ENCODE measurements at places on chromosomes 11 and 22.
A peak's percentile ranks its signal among the peaks of the same experiment; 100 is the strongest.

DNA sequence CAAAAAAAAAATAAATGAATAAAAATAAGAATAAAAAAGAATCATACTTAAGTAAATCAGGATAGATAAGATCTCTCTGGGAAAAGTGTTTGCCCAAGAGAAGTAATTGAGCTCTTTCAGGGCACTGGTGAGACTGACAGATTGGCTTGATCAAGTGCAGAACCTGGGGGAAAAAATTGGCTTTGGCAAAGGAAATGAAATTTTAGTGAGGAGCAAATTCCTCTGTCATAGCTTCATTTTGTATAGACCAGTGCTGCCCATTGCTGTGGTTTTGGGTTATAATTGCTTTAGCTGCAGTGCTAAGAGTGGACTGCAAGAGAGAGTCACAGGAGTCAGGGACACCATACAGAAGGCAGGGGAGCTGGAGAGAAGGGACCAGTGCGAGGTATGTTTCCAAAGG is 35.7 kb downstream of the SFI1 start:
- no peak for DNase-seq

- DNase-seq, result peak; percentile 41
Observed at GRCh38 chr11:128619540-128620308, 32.4 kb upstream of the ETS1 start.

GRCh38 chr11:45017329-45017728 is 66.6 kb upstream of the TP53I11 start:
- DNase-seq, result no peak

DNA sequence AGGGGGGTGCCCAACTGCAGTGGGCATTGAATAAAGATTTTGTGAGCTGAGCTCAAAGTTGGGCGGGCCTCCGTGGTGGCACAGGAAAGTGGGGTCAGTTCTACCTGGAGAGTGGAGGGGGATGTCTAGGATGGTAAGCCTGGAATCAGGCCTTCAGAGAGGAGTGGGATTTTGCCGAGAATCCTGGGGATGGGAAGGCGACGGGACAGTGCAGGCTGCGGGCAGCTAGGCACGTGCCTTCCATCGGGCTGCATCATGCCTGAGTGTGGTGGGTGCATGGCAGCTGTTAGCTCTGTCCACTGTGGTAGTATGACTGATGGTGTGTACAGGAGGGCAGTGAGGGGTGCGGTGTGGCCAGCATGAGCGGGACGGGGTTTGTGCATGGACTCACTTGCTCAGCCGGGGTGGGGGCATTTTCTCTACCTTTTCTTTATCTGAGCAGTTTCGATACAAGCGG is 3.6 kb downstream of the SHANK3 start:
- no peak for DNase-seq

GRCh38 chr22:46996595-46997310 is 234.3 kb downstream of the TBC1D22A start:
- no peak for DNase-seq

DNA sequence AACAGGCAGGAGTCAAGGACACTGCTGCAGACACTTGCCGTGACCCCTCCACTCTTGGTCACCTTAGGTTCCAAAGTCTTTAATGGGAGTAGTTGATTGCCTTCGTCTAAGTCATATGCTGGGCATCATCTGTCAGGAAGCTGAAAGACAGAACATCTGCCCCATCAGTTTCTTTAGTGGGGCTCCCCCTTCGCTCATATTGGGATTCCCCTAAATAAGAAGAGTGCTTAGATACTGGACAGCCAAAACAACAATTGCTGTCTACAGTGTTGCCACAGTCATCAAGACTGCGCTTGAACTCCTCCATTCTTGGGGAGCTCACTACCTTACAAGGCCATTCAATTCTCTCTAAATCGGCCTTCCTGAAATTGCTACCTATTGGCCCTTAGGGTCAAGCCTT is 58.5 kb downstream of the UBASH3B start:
- no peak for DNase-seq

GRCh38 chr11:7617032-7617431 is 56.3 kb downstream of the CYB5R2 start:
- no peak for DNase-seq

GRCh38 chr11:77187111-77187750 is 59.2 kb downstream of the MYO7A start:
- DNase-seq, result no peak

- no peak for DNase-seq
Observed at GRCh38 chr11:19806251-19806650, 93.6 kb downstream of the NAV2 start.

DNA sequence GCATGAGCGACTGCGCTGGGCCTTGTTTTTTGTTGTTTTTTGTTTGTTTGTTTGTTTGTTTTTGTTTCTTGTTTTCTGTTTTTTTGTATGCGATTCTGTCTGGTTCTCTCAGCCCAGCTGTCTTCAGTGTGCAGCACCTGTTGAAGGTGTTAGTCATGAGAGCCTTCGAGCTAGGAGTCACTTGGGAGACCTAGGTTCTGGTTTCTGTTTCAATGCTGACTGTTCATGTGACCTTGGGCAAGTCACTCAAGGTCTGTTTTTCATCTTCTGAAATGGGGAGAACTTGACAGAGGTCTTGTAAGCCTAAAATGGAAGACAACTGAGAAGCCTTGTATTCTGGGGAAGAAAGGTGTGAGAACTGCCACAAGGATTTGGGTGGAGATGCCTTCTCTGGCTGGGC is 1.8 kb downstream of the DCPS start:
- peak; percentile 31 for DNase-seq

DNA sequence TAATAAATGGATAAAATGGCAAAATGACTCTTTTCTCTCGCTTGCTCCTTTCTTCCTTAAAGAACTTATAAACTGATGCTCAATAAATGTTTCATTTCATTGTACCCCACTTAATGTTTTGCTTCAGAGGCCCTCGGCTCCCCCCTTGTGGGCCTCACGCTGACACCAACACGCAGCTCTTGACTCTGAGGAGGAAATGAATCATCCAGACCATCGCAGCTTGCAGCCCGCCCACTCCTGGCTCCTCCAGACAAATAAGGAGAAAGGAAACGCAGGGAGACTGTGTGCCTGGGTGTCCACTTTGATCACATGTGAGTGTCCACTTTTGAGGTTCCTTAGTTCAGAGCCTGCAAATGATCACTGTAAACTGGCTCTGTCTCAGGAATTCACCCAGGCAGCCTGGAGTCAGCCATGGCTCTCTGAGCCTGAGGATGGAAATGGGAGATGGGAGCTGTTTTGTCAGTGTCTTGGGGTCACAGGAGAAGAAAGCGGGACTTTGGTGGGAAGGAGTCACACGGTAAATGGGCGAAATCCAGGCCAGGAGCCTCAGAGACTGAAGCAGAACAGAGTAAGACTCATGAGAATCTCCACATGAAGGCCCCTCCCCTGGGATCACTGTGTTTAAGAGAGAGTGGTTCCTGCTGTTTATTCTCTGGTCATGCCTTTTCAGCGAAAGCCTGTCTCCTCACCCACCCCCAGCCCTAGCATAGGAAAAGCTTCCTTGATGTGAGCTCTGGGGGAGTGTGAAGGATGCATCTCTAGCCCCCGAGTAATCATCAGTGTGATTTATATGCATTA is 96.5 kb downstream of the CWC15 start:
- DNase-seq, result peak; percentile 12

DNA sequence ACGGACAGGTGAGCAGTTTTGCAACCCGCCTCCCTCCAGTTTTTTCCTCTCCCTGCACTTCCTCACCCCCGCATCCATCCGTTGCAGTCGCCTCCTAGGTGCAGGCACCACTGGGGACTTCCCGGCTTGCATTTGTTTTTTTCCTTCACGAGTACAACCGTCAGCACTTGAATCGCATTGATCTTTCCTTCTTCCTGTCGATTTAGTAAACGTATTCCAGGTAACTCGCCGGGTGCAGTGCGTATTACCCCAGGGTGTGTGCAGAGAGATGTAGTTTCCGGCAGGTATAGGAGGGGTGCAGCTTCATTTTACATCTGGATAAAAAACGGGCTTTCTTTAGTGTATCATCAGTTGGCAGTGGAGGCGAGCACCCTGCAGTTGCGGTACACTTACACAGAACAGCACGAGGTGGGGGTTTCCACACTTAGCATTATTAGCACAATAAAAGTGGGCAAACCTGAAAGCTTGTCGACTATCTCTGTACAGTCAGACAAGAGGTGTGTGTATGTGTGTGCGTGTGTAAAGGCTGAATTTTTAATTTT is at the start of gene SORL1-AS1:
TSS of gene SORL1-AS1 (minus strand) at position 359 of the 542 bp plus-strand sequence.
- DNase-seq, result peak; percentile 80

- DNase-seq, result no peak
Observed at GRCh38 chr11:3124821-3125220, 40.3 kb downstream of the OSBPL5 start.

GRCh38 chr11:118434123-118434552 is 2.2 kb upstream of the KMT2A start:
- DNase-seq, result peak; percentile 69

GRCh38 chr22:45210174-45210573 is 30.5 kb downstream of the KIAA0930 start:
- no peak for DNase-seq

DNA sequence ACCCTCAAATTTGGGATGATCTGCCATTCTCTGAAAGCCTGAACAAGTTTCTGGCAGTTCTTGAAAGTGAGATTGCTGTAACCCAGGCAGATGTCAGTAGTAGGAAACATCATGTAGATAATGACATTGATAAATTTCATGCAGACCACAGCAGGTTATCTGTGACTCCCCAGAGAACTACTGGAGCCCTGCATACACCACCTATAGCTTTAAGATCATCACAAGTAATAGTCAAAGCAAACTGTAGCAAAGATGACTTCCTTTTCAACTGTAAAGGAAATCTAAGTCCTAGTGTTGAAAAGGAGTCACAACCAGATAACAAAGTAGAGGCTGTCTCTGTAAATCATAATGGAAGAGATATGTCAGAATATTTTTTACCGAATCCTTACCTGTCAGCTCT is 31.0 kb downstream of the DDIAS start:
- DNase-seq, result no peak

DNA sequence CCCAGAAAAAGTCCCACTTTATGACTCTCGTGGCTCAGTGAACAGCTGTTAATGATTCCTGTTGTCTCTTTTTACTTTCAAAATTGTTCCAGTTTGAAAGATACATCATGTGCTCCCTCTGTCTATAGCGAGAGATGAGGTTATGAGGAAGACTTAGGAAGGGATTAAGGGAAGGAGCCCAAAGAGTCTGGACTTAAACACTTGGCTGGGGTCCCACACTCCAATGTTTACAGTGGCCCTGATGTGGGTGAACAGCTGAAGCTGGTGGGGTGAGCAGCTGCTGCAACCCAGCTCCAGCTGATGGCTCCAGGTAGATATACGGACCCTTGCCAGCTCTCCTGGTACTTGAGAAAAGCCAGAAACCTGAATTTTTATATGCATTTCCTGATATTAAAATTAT is 84.5 kb upstream of the PLET1 start:
- DNase-seq, result no peak

DNA sequence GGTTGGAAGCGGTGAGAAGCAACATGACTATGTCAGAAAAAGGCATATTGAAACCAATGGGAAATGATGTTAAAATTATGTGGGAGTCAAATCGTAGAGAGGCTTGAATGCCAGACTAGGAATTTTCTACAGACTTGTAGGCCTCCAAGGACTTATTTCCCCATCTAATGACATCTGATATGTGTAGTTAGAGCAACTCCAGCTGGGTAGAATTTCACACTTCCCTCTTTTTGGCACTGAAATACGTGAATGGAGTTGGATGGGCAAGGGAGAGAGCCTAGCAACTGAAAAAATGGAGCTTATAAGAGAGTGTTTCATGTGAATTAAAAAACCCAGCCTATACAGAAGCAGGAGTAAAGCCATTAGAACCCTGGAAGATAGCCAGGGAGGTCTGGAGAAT is 304.2 kb downstream of the INSC start:
- DNase-seq, result no peak

GRCh38 chr22:36902143-36902926 is 11.1 kb upstream of the CSF2RB start:
- DNase-seq, result no peak

GRCh38 chr22:27135031-27135981 is 477.9 kb downstream of the MIAT start:
- no peak for DNase-seq

DNA sequence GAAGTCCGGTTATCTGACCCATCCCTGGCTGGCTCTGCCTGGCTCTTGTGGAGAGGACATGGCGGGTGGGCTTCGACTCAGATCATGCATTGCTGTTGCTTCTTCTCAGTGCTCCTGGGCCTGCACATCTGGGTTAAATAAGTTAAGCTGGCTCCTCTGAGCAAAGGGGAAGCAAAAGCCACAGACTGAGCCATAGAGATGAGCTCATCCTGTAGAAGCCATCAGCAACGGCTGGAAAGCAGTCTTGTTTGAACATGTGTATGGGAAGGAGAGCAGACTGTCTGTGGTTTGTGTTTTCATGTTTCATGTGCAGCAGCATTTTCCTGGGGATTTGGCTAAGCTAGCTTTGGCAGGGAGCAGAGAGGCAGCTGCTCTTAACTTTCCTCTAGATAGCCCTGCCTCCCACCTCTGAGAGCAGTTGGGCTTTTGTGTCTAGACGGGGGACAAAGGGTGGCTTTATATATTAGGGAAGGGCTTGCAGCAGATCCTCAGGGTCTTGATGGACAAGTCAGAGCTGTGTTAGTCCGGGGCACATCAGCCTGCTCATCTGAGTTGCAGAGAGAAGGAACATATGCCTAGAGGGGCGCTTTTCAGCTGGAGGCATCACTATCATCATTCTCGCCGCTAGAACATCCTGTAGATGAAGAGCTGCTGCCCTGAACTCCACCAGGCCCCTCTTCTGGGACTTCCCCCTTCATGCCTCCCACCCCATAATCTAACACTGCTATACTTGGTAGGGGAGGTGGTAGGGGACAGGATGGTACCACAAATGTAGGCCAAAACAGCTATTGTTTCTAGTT is 14.9 kb downstream of the DCPS start:
- no peak for DNase-seq

All from CD4-positive, alpha-beta T cell treated with Interleukin-10 for 1 hour (primary cell).